Left kidney (tissue), 8 donors: ENCODE measurements at places on chromosomes 2 and 18. TPM values are rescaled to one million over a fixed set of nuclear protein-coding genes. Genes with fewer than 3 reads are reported as not detected.

The MARCHF7 gene
- polyA plus RNA-seq = 188 TPM

The AGAP1 gene
- 21.2 TPM for polyA plus RNA-seq

The ANKRD30BL gene
- 0.85 TPM for polyA plus RNA-seq

The LANCL1 gene
- polyA plus RNA-seq = 88.4 TPM

The ELOA2 gene
- polyA plus RNA-seq = not detected

The CCDC74A gene
- 16.2 TPM for polyA plus RNA-seq

The TMEM247 gene
- polyA plus RNA-seq = not detected

The C18orf54 gene
- polyA plus RNA-seq = 15.8 TPM

The FER1L5 gene
- 1.9 TPM for polyA plus RNA-seq
